ENCODE measurements at places on chromosomes 2 and 18.

- no peak for DNase-seq
Measured at GRCh38 chr18:317618-318017, 49.8 kb upstream of the THOC1 start.

GRCh38 chr18:23198217-23198845 is 63.0 kb downstream of the CABLES1 start:
- DNase-seq = no peak

GRCh38 chr2:85194780-85195480 is 61.7 kb downstream of the TCF7L1 start:
- no peak for DNase-seq

GRCh38 chr2:235051436-235052260 is 99.8 kb downstream of the SH3BP4 start:
- peak; percentile 99 for DNase-seq

GRCh38 chr2:48343571-48344440 is 186.1 kb upstream of the STON1 start:
- peak; percentile 88 for DNase-seq

DNA sequence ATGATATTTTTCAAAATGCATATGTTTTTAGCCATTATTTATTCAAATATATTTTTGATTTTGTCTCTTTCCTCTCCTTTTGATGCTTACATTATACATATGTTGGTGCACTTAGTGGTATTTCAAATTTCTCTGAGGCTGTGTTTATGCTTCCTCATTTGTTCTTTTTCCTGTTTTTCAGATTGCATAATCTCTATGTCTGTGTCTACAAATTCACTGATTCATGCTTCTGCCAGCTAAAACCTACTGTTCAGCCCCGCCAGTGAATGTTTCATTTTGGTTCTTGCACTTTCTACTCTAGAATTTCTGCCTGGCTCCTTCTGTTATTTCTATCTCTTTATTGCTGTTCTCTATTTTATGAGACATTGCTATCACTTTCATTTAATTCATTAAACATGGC is 951.7 kb upstream of the CNTNAP5 start:
- no peak for DNase-seq

DNA sequence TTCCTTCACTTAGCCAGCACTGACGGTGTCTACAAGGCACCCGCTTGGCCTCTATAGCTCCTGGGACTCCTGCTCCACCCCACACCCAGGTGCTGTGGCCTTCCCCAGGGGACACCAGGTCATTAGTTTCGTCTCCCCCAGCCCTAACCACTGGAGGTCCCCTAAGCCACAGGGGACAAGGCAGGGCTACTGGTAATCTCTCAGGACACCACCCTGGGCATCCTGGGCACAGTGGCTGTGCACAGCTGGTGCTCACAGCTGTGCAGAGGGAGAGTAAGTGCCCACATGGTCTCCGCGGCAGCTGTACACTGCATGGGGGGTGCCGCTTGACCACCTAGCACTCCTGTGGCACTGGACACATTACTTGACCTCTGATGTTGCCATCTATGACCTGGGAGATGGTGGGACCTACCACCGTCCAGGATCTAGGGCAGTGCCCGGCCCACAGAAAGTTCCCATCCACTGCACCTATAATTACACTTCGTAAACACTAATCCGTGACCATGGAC is 134.0 kb downstream of the HDAC4 start:
- peak; percentile 32 for DNase-seq

DNA sequence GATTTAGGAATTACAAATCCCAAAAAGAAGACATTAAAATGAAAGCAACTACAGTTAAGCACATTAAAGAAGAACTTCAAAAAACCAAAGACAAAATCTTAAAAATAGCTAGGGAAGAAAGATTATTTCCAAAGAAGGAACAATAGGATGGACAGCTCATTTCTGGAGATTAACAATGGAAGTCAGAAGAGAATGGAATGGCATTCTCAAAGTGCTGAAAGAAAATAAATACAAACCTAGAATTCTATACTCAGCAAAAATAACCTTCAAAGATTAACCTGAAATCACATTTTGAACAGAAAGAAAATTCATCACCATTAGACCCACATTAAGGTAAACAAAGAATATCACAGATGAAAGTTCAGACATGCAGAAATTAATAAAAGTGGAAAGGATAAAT is 229.2 kb downstream of the HDAC4 start:
- DNase-seq = no peak

DNA sequence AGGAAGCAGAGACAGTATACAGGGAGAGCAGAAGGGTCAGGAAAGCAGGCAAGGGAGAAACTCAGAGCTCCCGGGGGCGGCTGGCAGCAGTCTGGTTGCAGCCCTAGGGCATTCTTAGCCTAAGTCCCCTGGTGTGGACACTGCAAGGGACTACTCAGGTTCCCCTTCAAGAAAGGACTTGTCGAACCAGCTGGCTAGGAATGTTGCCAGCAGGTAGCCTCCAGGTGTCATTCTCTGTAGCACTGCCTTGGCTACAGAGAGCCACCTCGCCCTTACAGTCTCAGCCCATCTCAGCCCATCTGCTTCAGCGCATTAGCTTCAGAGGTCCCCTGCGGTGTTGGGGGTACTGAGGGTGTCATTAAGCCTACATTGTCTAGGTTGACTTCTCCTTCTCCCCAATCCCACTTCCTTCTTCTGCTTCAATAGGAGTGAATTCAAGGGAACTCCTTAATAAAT is 11.3 kb upstream of the TMSB10 start:
- DNase-seq = no peak

DNA sequence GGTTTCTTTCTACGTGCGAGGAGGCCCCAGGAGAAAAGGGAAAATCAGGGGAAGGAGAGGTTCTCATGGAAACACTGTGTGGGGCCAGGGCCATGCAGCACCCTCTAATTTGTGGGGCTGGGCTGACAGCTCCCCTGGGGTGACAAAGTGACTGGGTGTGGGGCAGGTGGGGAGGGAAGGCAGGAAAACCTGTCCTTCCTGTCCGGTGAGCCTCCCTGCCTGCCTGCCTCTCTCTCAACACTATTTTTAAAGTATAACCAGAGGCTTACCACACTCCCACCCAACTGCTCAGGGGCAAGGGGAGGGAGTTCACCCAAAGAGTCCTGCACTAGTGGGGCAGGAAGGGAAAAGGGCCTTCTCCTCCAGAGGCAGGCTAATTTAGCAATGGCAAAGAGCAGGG is 10.5 kb upstream of the EPAS1 start:
- no peak for DNase-seq

DNA sequence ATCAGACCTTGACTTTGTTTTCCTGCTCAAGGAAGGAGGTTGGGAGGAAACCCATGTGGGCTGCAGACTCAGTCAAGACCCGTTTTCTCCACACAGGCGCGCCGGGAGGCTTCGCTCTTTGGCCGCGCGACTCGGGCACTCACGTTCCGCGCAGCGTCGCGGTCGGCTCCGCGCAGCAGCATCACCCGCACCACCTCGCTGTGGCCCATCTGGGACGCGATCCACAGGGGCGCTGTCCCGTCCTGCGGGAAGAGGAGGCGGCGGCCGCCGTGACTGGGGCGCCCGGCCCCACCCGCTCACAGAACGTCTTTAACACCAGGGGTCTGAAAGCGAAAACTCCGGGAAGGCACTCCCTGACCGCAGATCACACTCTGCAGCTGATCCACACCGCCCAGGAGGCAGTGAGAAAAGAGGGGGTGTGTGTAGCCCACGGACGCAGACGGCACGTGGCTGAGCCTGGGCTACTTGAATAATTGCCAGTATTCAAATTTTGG is 33.1 kb upstream of the NPC1 start:
- DNase-seq = no peak

DNA sequence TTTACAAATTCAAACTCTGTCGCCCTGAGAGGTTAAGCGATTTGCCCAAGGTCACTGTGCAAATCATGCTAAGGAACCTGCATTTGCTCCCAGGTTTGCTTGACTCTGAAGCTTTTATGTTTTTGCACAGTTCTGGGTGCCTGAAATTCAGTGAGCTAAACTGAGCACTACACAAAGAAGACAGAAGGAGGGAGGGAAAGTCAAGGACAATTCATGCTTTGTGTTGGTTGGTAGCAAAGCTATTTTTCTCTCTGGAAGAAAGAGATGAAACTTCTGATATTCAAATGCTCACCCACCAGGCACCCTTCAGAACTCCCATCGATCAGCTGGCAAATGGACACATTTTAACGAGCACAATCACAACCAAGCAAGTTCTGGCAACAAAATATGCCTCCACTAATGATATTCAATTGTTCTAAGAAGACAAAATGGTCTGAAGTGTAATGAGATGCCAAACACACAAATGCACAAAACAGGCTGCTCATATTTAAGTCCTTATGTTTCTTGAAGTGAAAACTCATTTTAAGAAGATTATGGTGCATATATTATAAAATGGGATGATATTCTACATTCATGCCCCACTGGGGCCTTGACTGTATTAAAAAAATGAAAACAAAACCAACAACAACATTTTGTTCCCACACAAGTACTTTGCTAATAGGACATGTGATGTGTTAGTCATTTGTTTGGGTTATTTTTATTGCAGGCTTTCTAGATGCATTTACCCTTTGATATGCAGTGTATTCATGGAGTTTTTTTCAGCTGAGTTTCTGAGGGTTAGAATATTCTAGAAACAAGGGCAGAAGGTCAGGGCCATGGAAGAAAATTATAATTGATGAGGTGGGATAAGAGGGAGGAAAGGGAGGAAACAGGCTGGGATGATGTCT is 445.6 kb upstream of the CELF4 start:
- DNase-seq = no peak

DNA sequence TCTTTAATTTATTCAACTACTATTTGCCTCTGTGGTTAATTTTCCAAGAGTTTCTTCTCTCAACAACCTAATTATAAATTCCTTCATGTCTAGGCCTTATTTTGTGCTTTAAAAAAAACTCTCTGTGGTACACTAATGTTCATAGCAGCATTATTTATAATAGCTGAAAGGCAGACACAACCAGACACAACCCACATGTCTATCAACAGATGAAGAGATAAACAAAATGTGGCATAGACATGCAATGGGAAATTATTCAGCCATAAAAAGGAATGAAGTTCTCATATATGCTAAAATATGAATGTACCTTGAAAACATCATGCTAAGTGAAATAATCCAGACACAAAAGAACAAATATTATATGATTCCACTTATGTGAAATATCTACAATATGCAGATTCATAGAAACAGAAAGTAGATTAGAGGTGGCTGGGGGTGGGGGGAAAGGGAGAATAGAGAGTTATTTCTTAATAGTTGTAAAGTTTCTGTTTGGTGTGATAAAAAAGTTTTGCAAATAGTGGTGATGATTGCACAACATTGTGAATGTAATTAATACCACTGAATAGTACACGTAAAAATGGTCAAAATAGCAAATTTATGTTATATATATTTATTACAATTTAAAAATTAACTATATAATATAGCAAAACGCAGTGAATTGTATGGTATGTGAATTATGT is 28.1 kb upstream of the RASGRP3 start:
- no peak for DNase-seq

DNA sequence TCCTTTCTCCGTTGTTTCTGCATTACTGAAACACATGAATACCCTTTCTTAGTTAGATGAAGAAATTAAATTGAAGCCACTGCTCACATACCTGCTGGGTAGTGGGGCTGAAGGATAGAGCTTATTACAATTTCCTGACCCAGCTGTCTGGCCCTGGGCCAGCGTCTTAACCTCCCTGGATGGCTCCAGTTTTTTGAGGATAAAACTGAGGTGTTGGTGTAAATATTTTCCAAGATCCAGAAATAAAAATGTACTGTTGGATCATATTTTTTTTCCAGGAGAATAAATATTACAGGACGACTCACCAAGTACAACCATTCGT is 3.5 kb downstream of the RNF144A start:
- DNase-seq = no peak

- peak; percentile 42 for DNase-seq
Measured at GRCh38 chr2:69190743-69191404, 177.9 kb downstream of the ANTXR1 start.

GRCh38 chr18:55346961-55347740 is 240.8 kb downstream of the TCF4 start:
- DNase-seq = no peak

DNA sequence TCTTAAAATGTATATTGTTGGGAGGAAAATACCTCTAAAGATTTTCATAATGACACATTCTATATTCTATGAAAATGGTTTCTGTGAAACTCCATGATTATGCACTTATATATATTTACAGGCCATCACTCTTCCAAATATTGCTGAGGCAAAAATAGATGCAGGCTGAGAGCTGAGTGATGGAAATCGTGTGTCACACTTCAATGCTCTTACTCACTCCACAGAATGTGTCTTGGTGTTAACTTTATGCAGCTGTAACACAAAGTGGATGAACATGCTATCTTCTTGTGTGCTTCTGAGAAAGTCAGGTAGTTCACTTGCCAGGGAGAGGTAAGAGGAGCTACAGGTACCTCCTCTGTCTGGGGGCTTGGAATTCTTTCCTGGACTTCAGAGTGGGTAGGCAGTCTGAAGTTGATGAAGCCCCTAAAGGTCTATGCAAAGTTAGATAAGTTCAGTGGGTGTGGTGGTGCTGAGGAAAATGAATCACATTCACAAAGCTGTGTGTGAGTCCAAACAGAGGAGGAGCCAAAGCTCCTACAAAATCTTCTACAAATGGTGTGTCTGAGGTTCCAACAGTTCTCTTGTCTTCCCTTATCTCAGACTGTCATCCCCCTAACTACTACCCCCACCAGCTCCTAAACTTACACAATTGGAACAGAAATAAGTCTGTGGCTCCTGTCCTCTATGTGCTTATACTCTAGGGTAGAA is 74.2 kb upstream of the ST6GAL2 start:
- DNase-seq = no peak

DNA sequence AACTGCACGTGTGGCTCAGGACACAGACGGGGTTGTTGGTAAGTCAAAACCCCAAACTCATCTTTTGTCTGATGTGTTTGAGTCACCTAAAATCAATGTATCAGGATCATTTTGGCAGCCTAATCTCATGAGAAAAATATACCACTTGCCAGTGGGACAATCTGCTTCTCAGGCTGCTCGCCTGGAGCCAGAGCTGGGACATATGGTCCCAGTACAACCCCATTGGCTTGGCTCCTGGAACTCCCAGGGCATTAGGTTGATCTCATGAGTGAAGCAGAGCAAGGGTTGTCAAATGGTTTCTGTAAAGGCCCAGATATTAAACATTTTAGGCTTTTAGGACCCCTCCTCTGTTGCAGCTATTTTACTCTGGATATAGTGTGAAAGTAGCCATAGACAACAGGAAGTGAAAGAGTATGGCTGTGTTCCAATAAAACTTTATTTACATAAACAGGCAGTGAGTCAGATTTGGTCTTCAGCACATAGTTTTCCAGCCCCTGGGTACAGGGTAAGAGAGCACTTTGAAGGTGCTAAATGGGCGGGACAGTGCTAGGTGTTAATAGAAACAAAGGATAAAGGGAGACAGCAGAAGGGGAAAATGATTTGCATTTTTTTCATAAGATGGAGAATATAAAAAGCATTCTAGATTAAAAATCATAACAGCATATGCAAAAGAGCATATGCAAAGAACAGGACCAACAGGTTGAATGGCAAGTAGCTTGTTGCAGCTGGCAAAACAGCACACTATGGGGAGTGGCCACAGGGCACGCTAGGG is 290.8 kb downstream of the KCNS3 start:
- no peak for DNase-seq

GRCh38 chr2:190254063-190254850 is 65.4 kb downstream of the HIBCH start:
- DNase-seq = no peak

- DNase-seq = no peak
Measured at GRCh38 chr2:149049142-149049541, 10.6 kb downstream of the LYPD6B start.

- peak; percentile 84 for DNase-seq
Measured at GRCh38 chr2:160406591-160407392, 86.8 kb downstream of the RBMS1 start.

Measured in SJSA1 (cell line).